ENCODE measurements at places on chromosomes 16 and 17. TPM values are rescaled to one million over a fixed set of nuclear protein-coding genes. Genes with fewer than 3 reads are reported as not detected.

DNA sequence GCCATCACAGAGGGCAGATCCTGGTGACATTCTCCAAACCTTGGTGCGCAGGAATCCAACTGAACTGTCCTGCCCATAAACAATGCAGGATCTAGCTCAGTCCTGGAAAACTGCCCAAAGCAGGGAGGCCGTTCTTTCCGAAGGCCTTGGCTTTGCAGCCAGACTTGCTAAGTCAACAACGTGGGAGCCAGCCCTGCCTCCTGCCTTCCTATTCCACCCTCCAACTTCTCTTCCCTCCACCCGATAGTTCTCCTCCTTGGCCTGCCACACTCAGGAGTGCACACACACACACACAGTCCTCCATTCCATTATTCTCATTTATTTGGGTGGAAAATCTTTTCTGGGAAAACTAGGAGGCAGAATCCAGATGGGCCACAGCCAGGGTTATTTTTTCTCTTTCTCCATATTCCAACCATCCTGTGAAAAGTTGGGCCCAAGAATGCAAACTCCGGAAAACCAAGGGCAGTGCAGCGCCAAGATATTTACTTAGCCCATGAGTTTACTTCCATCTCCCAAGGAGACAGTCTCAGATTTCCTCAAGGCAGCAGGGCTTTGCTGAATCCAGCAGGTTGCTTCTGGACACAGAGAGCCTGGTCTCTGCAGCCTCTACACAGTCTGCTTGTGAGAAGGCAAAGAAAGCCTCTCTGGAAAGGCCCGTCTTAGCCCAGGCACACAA lies 15.8 kb downstream of the COPRS start:
- DNase-seq = no peak
- H3K27me3 ChIP-seq = peaks cover 4% of the 10 kb centered on the region
- no peaks in the 10 kb centered on the region for H3K4me1 ChIP-seq

- peak; percentile 98 for DNase-seq
- H3K27ac ChIP-seq = peak within 1 kb of the TSS; percentile 77
- peaks cover 14% of the 10 kb centered on the region for H3K36me3 ChIP-seq
These were observed at the start of gene C17orf107 for GRCh38 chr17:4899341-4900230. Gene C17orf107 (plus strand): TSS chr17:4899536. CDS start chr17:4899763, 227 bp downstream.

DNA sequence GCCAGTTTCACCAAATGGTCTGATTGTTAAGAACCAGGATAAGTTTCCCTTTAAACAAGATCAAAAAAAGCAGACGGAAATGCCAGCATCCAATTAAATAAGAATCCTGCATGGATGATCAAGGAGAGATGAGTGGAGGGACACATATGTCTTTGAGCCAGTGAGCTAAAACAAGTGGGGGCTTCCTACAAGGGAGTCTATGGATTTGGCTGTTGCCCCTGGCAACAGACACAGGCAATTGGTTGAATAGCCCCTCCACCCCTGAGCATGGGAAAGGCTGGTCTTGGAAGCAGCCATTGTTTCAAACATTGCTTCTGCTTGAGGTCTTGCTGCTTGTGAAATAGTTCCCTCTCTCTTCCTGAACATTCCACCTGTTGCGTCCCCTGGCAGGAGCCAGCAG lies 374.7 kb upstream of the ERCC4 start:
- H3K4me1 ChIP-seq = no peaks in the 10 kb centered on the region
- no peak overlapping the region for H3K4me3 ChIP-seq
- H3K27ac ChIP-seq = no peak overlapping the region
- H3K36me3 ChIP-seq = no peaks in the 10 kb centered on the region
- no peaks in the 10 kb centered on the region for H3K27me3 ChIP-seq

DNA sequence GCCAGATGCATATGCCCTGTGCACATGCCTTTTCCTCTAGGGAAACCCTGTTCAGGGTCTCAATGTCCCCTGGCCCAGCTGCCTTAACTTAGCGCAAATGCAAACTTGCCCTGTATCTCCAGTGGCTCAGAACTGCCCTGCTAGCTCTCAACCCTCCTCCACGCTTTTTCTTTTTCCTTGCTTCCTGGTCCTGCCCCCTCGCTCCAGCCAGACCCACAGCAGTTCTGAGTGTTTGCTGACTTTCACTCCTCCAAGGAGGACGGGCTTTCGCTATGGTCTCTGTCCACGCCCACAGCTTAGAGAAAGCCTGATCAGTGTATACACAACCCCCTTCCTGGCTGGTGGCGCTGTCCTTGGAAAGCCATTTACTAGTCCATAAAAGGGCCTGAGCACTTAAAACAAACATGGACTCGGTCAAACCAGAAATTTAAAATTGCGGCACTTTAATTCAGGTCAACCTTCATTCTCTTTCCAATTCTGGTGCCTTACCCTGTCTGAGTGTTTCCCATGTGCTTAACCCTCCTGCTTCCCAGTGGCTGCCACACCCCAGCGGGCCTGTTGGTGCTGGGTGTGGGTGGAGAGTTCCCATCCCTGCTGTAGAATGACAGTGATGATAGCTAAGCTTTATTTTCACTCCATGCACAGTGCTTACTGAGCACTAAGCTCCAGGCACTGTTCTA lies 15.6 kb upstream of the TMEM98 start:
- no peak for DNase-seq
- H3K4me3 ChIP-seq = no peak overlapping the region
- no peak overlapping the region for H3K27ac ChIP-seq
- H3K4me1 ChIP-seq = peaks cover 36% of the 10 kb centered on the region

The SMIM22 gene
- not detected for total RNA-seq

All from activated CD4-positive, alpha-beta memory T cell treated with anti-CD3 and anti-CD28 coated beads for 36 hours (primary cell).